Stimulated activated CD4-positive, alpha-beta T cell treated with anti-CD3 and anti-CD28 coated beads, Interleukin-2, amount 100 ng/mL, for 4 hours (primary cell): ENCODE measurements at places on chromosomes 7 and 10.

- DNase-seq: no peak
Measured at GRCh38 chr10:72702868-72703581, 11.1 kb downstream of the MCU start.

DNA sequence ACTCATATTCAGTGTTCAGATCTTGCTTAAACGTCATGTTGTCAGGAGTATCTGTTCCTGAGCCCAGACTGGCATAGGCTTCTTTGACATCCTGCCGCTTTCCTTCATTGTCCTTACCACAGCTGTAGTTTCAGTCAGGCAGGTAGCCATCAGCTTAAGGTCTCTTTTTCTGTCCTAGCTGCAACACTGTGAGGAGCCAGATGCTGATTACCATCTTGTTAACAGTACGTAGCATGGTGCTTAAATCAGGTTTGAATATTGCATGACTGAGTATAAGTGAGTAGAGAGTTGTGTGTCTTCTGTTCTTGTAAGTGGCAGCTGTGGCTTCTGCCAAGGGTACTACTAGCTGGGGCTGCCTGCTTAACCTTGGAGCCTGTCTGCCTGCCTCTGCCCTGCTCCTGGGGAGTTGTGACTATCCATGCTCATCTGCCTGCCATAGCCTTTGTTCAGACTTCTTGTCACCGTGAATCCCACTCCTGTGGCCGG lies 92.6 kb downstream of the MAPK8 start:
- no peak for DNase-seq

- DNase-seq: no peak
Measured at GRCh38 chr7:45937301-45937700, 16.2 kb upstream of the IGFBP3 start.

DNA sequence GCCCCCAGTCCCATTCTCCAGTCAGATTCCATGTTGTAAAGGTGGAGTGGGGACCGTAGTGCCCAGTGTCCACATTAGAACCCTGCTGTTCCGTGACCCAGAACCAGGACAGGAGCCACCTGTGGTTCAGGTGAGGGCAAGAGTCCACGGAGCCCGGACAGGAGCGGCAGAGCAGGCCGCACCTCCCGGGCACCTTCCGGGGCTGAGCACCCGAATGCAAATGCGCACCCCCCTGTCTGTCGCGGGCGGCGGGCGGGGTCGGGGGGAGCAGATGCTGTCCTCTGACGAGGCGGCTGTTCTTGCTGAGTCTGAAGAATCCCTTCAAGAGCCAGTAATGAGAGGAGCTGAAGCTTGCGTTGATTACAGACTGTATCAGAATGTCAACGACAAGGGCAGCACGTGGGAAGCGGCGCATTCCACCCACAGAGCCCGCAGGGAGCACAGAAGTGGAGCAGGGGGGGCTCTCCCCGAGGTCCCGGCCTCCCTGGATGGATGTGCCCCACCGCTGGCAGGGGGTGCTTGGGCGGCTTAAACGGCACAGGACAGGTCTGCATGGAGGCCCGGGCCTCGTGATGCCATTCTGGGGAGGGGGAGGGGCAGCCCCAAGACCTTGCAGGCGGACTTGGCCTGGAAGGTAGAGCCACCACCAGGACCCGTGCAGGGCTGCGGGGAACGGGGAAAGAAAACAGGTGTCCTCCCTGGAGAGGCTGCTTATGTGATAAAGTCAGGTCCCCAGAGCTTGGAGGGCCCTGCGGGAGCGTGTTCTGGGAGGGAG lies 407.5 kb upstream of the RNF32 start:
- no peak for DNase-seq

- no peak for DNase-seq
Measured at GRCh38 chr7:128103498-128104107, 72.4 kb upstream of the LRRC4 start.

DNA sequence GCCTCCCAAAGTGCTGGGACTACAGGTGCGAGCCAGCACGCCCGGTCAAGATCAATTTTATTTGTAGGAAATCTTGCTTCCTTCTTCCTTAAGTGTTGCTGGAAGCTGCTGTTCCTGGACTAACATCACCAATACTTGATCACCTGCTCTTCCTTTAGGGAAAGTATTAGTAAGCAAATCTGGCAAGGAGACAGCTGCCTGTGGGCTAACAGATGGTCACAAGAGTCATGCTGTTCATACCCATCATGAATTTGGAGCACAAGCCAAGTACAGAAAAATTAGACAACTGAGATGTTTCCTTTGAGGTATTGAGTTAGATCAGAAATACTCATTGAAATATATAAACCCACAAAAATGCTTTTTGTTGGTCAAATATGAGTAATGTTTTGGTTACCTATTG lies 27.9 kb downstream of the BAIAP2L1 start:
- DNase-seq: no peak

GRCh38 chr10:100371482-100372027 lies 24.5 kb downstream of the SCD start:
- DNase-seq: no peak

DNA sequence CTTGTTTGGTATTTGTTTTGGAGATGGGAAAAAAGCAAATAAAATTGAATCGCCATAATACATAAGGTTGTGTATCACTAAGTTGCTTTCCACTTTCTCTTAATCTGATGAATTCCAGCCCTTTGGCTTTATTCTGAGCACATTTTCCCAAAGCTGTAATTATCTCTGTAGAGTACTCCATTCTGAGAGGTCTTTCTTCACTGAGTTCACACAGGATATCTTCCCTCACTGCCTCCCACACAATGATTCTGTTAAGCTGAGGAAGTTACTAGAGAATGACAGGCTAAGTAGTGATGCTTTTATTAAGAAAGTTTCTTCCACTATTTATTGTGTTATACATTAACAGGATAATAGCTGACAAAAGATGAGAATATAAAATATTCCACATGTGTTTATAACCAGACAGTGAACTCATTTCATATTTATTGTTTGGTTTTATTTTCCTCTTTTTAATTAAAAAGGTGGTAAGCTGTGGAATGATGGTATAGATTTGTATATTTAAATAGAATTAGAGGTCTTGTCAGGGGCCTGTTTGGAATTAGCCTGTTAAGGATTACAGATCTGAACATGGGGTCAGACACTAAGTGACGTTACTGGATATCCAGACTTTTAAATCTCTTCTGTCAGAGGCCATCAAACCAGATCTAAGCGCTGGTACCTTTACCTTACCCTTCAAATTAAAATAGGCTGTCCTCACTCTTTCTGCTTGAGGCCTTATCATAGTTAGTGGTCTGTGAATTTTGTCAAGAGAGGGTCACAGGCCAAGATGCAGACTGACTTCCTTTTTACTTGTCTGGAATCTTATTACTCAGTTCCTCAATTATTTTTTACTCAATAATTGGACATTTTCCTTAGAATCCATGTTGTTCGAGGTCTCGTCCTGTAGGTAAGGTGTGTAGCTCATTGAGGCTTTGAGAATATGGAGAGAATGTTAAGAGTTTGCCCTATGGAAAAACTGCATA lies 8.4 kb downstream of the PLXDC2 start:
- DNase-seq: no peak

DNA sequence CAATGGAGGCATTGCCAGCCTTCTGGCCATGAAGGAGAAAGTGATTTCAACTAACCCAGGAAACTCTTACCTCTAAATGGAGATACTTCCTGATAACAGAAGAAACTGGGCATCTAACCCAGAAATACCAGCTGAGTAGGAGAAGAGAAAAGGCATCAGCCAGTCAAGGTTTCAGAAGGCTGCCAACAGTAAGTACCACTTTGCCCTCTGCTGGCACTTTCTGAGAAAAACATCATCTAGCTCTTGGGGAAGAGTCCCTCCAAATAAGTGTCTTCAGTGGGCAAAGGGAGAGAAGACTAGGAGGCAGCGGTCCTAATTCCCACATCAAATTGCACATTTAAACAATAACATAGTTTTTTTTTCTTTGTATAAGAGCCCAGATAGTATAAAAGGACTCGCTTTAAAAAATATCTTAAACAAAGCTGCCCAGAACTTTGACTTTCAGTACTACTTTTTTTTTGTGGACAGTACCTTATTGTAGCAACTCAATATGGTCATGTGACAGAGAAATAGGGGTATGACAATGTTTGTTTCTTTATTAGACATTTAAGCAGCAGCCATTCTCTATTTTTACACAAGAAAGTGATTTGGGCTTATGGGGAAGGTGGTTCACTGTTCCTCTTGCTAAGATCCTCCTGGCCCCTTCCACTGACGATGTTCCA lies 157.3 kb downstream of the CTTNBP2 start:
- no peak for DNase-seq

- no peak for DNase-seq
Measured at GRCh38 chr7:906776-907157, 30.4 kb downstream of the GET4 start.

- DNase-seq: no peak
Measured at GRCh38 chr7:148806187-148806586, 77.9 kb downstream of the EZH2 start.

- no peak for DNase-seq
Measured at GRCh38 chr10:6231146-6231545, 28.4 kb downstream of the PFKFB3 start.

- DNase-seq: no peak
Measured at GRCh38 chr7:131636092-131636491, 79.7 kb upstream of the PODXL start.

DNA sequence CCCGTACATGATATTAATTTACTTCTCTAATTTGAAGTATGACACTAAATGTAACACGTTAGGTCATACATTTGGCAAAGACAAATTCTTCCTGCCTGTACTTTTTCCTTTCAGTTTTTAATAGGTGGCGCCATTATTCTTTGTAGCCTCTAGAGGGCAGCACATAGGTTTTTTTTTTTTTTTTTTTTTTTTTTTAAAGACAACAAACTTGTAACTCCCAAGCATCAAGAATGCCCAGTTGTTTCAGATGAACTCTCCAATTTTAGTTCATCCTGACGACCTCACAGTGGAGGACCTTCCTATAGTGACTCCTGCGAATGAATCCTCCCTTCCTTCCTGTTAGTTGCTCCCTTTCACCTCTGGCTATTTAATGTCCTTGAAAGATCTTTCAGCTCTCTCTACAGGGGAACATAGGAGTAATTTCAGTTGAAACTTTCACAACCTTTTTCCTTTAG lies 139.3 kb upstream of the HDAC9 start:
- no peak for DNase-seq

GRCh38 chr7:95549818-95550529 lies 46.3 kb downstream of the PDK4 start:
- no peak for DNase-seq

DNA sequence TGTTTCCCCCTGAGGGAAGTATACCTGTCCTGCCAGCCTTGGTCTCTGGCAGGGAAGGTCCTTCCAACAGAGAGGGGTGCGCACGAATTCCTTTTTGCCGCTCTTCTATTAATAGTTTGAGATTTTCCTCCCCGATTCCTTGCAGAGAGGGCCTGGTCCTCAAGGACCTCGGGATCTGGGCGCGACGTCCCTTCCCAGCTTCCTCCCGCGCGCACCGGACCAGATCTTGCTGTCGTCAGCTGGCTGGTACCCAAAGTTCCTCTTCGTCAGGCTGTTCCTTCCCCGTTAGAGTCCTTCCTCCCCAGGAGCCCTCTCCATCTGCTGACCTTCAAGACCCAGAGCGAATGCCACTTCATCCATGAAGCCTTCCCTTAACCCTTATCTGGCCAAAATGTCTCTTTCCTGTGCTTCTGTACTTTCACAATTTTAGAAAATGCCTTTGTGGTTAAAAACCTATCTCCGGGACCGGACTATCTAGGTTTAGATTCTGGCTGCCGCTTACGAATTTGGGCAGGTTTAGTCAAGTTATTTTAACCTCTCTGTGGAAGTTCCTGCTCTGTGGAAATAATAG lies 851 bp upstream of the GOT1 start:
- no peak for DNase-seq

GRCh38 chr10:73478636-73479035 lies 17.2 kb downstream of the PPP3CB start:
- DNase-seq: no peak

- DNase-seq: no peak
Measured at GRCh38 chr7:10284001-10284400, 689.7 kb upstream of the PHF14 start.

DNA sequence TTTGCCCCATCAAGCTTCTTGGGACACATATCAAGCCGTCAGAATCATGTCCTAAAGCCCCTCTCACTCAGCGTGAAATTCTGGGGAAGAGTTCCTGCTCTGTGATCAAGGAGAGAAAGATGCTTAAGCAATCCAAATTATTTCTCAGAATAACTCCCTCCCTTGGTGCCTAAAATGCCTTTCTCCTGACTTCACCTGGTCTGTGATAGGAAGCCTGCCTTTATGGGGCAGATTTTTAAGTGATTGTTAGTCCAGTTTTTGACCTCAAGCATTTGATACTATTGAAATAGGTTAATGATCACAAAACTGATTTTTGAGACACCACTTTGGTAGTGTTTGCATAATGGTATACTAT lies 76.4 kb upstream of the MAGI2 start:
- no peak for DNase-seq

- no peak for DNase-seq
Measured at GRCh38 chr10:77671594-77672252, 34.1 kb upstream of the KCNMA1 start.

DNA sequence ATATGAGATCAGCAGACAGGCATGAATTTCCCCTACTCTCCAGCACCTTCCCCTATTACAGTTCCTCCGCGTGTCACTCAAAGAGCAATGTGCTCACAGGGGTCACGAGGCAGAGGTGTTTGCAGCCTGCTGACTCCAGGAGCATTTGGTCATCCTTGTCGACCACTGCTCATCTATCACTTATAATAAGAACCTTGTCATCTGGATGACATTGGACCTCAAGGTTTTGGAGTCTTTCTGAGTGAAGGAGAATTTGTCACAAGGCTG lies 32.9 kb upstream of the PLPP4 start:
- DNase-seq: no peak
